Large intestine (tissue), 12 donors: ENCODE measurements at places on chromosomes 7 and 10.

DNA sequence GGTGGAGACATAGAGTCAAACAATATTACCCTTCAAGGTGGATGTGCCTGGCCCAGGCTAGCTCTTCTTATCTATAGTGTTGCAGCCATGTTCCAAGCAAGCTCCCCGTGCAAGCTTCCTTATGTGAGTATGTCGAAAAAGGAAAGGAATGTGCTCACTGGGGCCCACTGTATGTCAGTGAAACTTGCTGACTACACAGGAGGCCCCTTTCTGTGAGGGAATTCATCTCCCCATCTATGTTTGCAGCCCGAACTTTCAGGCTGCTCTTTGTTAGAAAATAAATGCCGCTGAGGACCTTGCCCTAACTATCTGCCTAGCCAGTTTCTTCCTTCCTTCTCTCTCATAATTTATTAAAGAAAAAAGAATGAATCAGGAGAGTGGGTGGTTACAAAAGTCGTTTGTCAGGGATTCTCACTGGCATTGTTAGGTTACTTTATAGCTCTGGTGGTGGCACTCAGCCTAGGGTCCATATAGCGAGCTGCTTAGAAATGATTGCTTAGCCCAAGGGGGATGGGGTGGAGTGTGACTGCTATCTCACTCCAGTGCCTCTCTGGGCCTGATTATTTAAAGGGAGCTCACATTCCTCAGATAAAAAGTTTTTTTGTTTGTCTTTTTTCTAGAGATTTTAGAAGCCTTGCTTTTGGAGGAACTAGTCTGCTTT lies 302.1 kb downstream of the ABCA13 start:
- DNase-seq: peak; percentile 6

GRCh38 chr7:78265071-78265470 lies 466.5 kb downstream of the PHTF2 start:
- DNase-seq: no peak

DNA sequence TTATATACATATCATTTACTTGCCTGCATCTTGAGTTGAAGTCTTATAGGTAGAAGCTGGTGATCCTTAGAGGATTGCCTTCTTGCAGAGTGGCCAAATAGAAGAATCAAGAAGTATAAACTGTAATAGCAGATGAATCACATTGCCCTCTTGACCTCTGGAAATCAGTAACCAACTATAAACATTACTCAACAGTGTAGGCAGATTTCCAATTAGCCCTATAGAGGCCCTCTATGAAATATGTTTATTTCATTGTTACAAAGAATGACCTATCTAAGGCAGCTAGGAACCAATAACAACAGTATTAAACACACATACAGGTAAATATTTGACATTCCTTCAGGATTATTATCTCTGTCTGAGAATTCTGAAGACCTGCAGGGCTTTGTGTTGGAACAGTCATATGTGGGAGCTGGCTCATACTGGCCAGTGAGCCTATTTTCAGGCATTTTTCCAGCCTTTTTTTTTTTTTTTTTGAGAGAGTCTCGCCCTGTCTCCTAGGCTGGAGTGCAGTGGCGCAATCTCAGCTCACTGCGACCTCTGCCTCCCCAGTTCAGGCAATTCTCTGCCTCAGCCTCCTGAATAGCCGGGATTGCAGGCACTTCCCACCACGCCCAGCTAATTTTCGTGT lies 7.2 kb upstream of the SRI start:
- peak; percentile 94 for DNase-seq

DNA sequence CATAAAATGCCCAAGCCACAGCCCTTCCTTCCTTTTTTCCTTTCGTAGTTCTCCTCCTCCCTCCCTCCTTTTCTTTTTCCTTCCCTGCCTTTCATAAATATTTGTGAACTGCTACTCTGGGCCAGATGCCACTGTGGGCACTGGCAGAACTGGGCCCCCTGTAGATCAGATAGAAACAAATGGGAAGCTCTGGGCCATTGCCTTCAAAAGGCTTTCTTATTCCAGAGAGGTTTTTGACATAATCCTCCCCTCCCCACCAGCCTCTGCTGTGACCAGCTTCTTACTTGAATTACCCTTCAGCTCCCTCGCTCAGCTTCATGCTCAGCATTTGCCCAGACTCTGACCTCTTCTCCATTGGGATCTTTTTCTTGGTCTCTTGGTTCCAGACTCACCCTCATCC lies 886.8 kb downstream of the LRMDA start:
- DNase-seq: no peak

DNA sequence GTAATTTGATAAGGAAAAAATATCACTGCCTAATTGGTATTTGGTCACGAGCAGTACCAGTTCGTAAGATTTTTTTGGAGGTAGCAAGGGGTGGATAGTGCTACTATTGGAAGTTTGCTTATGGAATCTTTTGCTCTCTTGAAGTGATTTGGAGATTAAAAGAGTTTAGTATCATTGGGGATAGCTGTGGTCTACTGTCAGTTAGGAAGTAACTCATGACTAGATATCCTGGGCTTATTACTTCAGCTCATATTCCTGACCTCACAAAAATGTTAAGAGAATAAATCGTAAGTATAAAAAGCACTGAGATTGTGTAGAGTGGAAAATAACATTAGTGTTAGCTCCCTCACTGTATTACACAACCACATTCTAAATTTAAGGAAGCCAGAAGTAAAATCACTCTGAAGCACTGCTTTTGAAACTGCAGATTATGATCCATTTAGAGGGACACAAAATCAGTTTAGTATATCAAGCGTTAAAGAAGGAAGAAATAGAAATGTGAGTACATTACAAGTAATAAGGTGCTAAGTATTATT lies 22.6 kb downstream of the SGPL1 start:
- DNase-seq: no peak

DNA sequence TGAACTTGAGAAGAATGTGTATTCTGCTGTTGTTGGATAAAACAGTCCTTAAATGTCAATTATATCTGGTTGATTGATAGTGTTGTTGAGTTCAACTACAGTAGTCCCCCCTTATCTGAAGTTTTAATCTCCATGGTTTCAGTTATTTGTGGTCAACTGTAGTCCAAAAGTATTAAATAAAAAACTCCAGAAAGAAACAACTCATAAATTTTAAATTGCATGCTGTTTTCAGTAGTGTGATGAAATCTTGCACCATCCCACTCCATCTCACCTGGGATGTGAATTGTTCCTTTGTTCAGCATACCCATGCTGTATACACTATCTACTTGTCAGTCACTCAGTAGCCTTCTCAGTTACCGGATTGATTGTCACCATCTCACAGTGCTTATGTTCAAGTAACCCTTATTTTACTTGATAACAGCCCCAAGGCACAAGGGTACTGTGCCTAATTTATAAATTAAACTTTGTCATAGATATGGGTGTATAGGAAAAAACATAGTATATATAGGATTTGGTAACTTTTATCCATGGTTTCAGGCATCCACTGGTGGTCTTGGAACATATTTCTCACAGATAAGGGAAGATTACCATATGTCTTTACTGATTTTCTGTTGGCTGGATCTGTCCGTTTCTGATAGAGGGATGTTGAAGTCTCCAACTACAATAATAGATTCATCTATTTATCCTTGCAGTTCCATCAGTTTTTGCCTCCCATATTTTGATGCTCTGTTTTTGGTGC lies 57.1 kb downstream of the AOAH start:
- DNase-seq: no peak

DNA sequence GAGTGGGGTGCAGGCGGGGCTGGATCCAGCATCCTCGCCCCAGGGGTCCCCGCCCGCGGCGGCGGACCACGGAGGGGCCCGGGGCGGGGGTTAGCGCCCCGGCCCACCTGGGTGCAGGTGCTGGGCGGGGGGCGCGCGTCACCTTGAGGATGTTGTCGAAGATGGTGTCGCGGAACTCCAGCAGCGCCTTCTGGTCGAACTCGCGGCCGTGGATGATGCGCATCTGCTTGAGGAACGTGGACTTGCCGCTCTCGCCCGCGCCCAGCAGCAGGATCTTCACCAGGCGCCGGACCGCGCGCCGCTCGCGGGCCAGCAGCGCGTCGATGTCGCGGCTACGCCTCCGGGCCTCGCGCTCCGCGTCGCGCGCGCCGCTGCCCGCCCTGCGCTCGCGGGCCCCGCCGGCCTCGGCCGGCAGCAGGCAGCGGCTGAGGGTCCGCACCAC lies 376 bp downstream of the GNA12 start:
- no peak for DNase-seq

GRCh38 chr10:2214092-2214491 lies 476.8 kb upstream of the ADARB2 start:
- no peak for DNase-seq

DNA sequence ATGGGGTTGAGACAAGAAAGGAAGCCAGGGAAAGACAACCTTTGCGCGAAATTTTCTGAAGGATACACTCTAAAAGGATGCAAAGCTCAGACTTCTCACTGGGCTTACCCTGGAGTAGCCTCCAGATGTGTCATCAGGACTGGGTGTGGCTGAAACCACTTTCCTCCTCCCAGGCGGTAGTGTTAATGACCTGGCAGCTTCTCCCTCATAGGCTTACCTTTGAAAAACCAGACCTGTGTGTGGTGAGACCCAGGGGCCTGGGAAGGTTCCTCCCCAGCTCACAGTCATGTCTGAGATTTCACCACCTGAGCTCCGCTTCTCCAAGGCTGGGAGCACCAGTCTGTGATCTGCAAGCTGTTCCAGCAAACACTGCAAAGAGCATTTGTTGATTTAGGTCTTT lies 93.7 kb downstream of the EPC1 start:
- DNase-seq: peak; percentile 77

- DNase-seq: no peak
Observed at GRCh38 chr10:101222683-101223273, 6.5 kb downstream of the LBX1 start.

- DNase-seq: no peak
Observed at GRCh38 chr7:27799212-27799611, 59.2 kb downstream of the TAX1BP1 start.

- no peak for DNase-seq
Observed at GRCh38 chr10:88879534-88880281, at the start of gene STAMBPL1. Gene STAMBPL1 (plus strand): TSS chr10:88880245. CDS start chr10:88901709, 21,464 bp downstream.

DNA sequence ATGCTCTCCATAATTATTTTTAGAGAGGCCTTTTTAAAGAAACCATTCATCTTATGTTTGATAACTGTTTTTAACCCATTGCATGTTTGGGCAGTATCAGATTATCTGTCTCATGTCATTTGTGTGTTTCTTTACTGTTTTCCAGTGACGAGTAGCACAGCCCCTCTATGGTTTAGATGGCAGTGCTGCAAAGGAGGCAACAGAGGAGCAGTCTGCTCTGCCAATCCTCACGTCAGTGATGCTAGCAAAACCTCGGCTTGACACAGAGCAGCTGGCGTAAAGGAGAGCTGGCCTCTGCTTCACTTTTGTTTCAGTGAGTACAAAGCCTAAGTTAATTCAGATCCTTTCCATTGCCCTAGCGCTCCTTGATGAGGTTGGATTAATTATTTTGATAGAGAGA lies 80.4 kb upstream of the GARIN1A start:
- no peak for DNase-seq

DNA sequence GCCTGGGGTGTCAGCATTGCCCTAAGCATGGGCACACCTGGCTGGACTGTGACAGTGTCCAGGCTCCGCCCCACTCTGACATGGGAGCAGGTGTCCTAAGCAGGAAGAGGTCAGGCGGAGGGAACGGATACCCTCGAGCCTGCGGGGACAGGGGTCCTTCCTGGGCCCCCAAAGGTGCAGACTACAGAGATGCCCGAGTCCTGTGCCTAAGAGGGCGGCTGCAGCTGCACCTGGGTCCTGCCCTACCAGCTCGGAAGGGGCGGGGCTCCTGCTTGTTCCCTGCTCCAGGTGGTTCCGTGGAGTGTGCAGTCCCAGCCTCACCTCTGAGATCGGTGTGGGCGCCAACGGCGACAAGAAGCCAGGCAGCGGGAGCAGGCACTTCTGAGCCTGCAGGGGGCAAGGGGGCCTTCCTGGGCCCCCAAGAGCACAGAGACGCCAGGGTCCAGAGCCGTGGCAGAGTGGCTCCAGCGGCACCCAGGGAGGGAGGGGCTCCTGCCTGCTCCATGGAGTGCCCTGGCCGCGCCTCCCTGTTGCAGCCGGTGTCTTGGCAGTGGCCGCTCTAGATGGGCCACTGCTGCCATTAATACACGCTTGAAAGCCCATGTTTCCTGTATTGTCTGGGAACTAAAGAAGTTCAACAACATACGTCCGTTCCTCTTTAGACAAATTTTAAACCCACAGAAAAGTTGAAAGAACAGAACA lies 64.5 kb upstream of the CACNA2D1 start:
- DNase-seq: peak; percentile 55

DNA sequence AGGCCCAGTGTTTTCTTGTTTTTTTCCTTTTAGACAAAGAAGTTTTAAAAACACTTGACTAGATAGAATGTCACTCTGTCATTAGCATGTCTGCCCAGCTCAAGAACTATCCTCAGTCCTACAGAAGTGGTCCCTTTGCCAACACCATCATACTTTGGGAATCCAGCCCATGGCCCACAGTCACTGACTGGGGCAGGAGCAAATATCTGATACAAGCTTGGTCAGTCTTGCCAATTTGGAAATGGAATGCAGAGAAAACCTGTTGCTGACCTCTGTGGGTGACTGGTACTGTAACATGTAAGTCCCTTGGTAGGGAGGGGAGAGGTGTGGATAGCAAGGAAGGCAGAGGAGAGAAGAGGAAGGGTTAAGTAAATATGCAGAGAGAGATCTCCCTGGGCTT lies 47.8 kb downstream of the IPMK start:
- no peak for DNase-seq

- DNase-seq: no peak
Observed at GRCh38 chr10:81886939-81887338, 11.9 kb downstream of the NRG3 start.

DNA sequence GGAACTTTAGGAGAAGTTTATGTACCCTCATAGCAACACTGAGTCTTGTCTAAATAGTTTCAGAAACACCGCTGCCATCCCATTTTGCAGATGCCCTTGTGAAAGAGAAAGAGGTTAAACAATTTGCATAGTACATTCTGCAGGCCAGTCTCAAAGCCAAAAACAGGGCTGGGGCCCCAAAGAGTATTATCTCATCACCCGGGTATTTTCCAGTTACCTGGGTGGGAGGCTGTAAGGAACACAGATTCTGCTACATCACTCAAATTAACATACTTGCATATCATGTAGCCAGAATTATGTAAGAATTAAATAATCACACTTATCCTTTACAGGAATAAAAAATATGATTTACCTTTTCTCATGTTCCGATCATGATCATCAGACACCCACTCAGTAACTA lies 3.1 kb upstream of the FAM171A1 start:
- DNase-seq: no peak

DNA sequence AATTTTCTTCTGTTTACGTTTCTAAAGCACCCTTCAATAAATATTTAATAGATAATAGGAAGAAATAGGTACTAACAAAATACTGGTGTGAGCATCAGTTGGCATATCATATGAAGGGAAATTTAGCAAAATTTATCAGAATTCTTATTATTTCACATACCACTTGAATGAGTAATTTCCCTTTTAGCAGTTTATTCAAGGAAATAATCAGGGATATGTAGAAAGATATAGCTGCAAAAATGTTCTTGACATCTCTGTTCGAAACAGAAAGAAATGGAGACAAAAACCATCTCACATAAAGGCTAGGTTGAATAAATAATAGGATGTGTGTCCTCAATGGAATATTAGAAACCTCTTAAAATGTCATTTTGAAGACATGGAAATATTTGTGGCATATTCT lies 35.8 kb upstream of the PIP4K2A start:
- DNase-seq: no peak
